ENCODE measurements at places on chromosomes 16 and 17.

DNA sequence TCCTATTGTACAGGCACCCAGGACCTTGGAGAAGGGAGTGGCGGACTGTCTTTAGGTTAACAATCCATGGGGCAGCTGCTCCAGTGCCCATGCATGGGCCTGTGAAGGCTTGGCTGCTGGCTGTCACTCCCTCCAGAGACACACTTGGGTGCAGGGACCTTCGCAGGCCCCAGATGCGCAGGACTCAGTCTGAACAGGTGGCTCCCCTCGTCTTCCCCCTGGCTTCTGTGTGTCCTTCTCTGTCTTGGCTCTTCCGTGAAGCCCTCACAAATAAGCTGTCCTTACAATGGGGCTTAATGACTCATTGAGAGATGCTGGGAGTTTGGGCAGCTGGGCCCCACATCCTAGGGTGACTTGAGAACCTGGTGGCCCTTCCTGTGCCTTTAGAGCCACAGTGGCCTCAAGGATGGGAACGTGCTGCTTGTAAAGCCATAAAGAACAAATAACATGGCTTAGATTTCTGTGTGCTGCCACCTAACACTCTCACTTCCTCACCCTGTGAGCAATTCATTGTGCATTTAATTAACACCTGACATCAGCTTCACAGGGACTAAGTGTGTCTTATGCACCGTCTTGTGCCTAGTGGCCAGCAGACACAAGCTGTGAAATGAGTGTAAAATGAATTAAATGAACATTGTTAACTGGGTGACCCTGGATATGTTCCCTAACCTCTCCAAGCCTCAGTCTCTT lies 340.7 kb downstream of the SNX29 start:
- DNase-seq, result no peak

DNA sequence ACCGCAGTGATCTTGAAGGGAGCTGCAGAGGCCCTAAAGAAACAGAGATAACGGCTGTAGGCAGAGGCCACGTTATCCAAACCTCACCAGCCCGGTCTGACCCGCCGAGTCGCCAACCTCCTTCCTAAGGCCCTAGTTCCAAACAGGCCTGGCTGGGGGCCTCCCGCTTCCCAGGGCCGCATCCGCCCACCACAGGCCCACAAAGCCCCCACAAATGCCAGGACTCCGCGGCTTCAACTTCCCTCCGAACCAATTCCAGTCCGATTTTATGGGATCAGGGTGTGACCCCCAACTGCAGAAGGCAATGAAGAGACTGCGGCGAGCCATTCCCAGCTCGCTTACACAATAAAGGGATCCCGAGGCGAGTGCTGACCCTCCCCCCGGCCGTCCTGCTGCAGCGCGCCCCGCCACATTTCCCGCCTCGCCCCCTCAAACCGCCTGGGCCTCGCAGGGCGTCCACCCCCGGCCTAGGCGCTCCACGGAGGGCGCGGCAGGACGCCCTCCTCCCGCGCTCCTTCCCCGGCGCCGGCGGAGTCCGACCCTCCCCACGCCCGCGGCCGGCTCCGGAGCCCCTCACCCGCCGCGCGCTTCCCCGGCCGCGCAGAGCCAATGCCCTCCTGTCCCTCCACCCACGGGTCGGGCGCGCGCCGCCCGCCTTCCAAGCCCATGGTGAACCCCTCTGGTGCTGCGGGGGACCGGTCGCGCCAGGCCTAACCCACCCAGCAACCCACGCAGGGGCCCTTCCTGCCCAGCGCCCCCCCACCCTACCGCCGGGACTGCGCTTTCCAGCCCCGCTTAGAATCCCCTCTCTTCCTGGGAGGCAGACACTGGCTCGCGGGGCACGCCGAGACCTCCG lies 926 bp downstream of the MYH10 start:
- no peak for DNase-seq

DNA sequence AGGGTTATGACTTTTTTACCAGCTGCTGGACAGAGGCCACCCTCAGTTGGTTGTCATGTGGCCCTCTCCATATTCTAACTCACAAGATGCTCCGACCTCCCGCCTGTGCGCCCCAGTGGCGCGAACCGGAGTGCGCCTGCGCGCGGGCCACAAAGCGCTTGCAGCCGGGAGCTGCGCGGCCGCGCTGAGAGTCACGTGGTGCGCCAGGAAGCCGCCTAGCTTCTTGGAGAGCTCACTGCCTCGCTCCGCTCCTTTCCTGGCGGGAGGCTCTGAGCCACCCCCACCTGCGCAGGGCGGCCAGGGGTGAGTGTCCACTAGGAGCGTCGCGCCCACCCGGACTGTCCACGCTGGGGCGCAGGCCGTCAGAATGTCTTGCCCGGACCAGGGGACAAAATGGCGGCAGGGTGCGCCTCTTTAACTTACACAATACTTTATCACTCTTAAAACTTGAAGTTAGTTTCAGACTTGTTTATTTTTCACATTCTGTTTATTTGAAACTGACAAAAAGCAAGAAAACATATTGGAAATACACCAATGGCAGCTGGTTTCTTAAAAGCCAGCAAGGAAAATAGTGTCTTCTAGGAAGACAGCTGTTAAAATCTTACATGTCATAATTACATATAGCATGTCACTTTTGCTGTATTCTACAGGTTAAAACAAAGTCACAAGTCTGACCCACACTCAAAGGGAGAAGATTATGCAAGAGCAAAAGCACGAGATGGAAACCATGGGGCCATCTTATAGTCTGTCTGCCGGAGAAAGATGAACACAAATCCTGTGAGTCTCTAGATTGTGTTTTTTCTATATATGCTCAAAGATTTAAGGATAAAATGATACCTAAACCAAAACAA lies 357.9 kb downstream of the CNTNAP4 start:
- no peak for DNase-seq

DNA sequence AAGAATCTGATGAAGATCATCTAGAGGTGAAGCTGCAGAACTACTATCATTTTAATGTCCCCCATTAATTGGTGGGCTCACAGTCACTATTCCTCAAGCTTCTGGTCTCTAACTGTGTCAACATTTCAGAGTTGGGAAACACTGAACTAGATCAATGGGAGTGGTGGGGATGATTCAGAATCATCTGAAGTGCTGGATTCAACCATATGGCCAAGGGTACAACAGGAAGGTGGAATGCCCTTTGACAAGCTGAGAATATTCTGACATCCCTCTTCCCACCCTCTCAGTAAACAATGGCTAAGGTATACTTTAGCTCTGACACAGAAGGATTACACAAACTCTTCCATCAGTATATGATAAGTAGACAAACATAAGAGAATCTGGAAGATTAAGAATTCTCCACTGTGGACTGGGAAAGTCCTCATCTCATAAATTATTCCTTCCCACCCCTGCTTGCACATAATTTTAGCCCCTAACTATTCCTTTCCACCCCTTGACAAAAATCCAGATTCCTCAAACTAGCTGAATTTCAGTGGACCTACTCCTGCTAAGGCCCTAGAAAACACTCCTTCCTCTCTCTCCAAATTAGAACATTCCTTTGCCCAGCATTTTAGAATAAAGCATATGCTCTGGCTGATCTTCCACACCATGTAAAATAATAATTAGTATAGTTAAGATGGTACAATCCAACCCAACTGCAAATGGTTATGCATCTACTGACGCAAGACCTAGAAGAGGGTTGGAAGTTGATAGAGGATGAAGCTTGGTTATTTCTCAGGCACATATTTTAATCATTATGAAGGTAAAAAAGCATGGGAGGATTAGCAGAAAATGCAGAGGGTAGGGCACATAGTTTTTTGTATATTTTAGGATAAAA lies 16.3 kb upstream of the RFFL start:
- DNase-seq, result no peak

GRCh38 chr17:42835732-42836131 lies 2.5 kb downstream of the PSME3 start:
- no peak for DNase-seq

- DNase-seq, result no peak
These were observed 40.9 kb downstream of the SRCIN1 start for GRCh38 chr17:38564869-38565268.

- peak; percentile 82 for DNase-seq
These were observed 23.2 kb downstream of the MAP3K14 start for GRCh38 chr17:45293413-45294211.

DNA sequence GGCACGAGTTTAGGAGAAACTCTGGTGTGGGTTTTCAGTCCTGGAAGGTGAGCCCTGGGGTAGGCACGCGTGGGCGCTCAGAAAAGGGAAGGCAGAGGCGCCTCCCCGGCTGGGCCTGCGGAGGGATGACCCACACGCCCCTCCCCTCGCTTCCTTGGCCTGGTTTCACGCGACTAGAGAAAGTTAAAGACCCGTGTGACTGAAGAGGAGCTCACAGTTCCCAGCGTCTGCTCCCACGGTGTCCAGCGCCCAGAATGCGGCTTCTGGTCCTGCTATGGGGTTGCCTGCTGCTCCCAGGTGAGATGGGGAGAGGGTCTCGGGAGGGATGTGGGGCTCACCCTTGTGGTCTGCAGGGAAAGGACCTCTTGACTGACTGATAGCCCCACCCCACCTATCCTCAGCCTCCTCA lies at the start of gene CD300LG:
Gene CD300LG (plus strand): TSS at position 214 of the 409 bp plus-strand sequence. CDS start 41 bp downstream, at position 255.
- DNase-seq, result no peak

DNA sequence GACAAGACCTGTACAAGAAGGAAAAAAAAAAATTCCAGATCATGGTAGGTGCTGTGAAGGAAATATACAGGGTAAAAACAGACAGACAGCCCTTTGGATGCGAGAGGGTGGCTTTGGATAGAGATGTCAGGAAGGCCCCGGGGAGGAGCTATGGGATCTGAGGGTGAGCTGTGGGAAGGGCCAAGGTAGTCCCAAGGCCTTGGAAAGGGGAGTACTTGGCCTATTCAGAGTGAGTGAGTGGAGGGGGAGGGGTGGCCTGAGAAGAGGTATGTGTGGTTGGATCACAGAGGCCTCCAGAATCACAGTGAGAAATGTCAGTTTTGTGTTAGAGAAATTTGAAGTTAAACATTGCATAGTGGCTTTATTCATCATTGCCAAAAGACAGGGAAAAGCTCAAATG lies 31.2 kb upstream of the AKTIP start:
- no peak for DNase-seq

GRCh38 chr16:84485255-84486010 lies 19.0 kb downstream of the MEAK7 start:
- DNase-seq, result no peak

DNA sequence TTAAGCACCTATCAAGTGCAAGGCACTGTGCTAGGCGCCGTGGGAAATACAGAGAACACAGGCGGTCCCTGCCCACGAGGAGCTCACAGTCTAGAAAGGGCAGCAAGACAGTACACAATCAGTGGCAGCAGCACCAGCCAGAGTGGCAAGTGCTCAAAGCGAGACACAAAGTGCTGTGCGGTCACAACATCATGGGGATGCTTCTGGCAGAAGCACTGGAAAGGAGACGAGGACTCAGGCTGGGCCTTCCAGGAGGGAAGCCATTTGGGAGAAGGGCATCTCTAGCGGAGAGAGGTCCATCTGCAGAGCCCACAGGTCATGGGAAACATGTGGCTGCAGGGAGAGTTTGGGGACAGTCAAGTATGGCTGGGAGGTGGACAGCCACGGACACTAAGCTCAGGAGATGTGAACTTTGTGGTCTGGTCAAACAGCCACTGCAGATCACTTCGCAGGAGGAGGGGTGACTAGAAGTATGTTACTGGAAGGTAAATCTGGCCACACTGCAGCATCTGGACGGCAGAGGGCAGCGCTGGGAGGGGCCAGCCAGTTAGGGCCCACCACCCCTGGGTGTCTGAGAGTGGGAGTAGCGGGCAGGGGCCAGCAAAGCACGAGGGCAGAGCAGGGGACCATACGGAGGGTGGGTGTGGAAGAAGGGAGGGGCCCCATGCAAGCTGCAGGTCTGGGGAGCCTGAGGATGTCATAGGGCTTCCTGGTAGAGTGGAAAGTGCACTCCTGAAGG lies 71.1 kb downstream of the N4BP1 start:
- DNase-seq, result no peak

DNA sequence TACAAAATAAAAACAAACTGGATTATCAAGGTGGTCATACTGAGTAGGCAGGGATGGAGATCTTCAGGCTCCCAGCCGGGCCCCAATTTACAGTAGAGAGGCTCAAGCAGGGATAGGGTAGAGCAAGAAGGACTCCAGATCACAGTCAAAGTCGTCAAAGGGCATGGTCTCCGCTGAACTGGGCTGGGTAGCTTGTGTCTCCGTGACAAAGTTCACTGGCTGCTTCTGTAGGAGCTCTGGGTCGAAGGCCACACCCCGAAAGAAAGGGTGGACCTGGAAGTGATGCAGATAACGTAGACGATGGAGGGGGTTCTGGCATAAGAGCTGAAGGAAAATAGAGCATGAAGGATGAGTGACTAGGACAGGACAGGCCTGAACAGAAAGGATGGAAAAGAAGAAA lies 3.6 kb downstream of the RSKR start:
- DNase-seq, result no peak

DNA sequence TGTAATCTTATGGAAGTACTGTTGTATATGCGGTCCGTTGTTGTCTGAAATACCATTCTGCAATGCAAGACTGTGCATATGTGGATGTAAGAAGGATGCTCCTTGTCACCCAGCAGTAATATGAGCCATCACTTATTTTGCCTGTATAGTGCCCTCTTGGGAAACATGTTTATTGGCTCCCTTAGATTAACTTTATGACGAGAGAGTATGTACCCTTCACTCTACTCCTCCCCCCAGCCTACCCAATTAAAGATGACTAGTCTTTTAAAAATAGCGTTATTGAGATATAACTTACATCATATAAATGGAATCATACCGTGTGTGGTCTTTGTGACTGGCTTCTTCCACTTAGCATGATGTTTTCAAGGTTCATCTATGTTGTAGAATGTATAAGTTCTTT lies 33.6 kb downstream of the FTO start:
- no peak for DNase-seq

DNA sequence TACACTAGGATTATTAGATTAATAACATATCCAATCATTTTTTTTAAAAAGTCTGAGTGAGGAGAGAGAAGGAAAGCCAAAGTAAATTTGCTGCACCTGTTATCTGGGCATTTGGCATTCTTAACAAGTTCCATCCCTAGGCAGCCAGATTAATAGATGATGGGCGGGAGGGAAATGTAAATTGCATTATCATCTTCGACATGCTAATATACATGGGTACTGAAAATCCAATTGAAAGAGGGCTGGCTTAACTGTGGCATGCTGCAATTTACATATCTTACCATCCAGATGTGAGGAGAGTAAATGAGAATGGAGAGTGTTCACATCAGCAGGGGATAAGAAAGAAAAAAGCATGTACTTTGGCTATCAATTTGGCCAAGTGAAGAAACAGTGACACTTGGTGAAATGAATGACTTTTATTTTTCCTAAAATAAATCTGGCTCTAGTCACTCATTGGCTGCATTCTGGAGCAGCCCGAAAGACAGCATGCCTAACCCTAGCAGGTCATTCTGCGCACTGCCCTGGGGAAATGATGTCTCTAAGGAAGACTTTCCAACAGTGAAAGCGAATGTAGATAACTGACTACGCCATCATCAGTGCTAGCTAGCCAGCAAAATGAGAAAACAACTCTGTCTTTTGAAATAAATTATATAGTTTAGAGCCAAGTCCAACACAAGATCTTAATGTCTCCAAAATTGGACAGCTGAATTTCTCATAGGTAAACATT lies 57.9 kb downstream of the HYDIN start:
- DNase-seq, result no peak

Measured in HS-5 (cell line).